ENCODE measurements at places on chromosomes 4 and X.
A peak's percentile ranks its signal among the peaks of the same experiment; 100 is the strongest.

GRCh38 chr4:93147524-93148212, 680.9 kb upstream of the ATOH1 start:
- no peak for DNase-seq

- DNase-seq, result no peak
Observed at GRCh38 chrX:132114607-132115006, 13.2 kb downstream of the FRMD7 start.

GRCh38 chr4:118772081-118772766, 63.7 kb downstream of the SEC24D start:
- DNase-seq, result peak; percentile 47

DNA sequence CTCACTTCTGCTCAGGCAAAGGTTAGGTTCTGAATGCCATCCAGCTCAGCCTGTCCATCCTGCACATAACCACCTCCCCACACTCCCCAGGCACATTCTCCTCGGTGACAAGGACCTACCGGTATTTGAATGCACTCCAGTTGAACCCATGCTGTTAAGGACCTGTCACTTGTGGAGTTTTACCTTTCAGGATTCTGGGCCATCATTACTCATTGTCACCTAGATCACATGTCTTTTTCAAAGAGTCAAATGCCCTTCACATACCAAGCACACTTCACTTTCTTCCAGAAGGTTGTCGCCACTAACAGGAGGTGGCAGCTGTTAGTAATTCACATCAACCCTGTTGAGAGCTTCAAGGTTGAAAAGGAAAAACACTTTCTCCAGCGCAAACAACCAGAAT, 218.3 kb downstream of the SOWAHB start:
- DNase-seq, result no peak

DNA sequence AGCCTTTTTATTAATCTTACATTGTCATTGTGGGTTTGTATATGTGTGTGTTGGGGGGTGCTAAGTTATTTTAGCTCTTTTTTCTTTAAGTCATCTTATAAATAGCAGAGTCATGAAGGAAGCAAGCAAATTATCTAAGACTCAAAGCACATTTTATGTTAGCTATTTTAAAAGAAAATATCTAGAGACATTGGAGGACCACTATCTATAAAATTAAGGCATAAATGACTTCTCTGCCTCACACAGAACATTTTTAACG, 3.7 kb upstream of the PPBP start:
- DNase-seq, result no peak

DNA sequence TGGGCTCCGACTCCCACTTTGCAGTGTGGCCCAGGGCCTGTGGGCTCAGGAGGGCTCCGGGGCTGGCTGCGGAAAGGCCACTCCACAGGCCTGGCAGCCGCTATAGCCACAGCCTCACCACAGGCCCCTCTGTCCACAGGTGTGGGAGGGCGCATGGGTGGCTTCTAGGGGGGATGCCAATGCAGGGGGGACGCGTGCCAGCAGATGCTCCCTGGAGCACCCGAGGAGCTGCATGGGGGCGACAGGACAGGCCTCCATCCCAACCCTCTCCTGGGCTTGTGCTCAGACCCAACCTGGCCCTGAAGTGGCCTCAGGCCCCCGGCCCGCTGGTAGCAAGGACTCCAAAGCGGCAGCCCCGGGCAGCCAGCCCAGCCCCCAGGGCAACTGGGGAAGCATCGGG, 8.0 kb downstream of the BGN start:
- no peak for DNase-seq

- no peak for DNase-seq
Observed at GRCh38 chrX:150007356-150007755, 69.1 kb upstream of the EOLA2 start.

DNA sequence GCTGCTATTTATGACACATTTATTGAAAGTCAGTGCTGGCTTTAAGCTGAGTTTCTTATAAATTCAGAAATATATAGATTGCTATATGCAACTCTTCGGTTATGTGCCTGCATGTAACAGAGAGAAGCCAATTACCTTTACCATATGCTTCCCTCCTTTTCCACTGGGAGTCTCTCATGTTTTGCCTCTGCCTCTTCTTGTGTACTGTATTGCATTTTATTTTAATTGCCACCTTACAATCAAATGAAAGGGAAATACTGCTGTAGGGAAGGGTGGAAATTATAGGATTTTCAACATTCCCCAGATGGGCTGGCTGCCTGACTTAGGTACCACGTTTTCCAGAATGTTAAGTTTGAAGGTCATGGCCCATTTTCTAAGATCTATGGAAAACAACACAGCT, 655.4 kb upstream of the SLIT2 start:
- no peak for DNase-seq

DNA sequence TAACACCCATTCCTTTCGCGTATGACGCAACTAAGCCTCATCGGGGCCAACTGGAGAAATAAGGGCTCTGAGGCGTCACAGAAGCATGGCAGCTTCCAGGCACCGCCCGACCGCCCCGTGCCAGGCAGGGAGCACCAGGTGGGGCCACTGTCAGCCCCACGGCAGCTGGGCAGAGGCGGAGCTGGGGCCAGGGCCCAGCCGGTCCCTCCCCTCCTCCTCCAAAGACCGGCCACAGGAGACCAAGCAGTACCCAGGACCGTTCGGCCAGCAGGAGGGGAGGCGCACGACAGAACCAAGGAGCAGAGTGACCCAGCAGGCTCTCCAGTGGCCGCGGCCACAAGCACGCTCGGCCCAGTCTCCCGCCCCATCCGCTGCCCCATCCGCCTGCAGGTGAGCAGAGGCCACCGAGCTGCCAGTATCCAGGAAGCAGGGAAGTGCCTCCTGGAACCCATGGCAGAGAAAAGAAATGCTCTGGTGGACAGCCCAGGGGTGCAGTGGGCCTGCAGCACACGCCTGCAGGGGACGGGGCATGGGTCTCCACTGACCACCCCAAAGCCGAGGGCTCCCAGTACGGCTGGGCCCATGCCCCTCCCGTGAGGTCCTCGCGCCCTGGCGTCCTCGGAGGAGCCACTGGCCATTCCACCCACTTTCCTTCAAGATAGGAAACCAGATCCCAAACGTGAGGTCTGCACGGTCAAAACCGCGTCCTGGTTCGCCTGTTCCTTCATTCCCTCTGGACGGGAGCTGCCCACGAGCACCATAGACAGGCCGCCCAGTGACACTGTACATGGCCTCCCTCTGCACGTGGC, 9.6 kb downstream of the CTBP1 start:
- no peak for DNase-seq

DNA sequence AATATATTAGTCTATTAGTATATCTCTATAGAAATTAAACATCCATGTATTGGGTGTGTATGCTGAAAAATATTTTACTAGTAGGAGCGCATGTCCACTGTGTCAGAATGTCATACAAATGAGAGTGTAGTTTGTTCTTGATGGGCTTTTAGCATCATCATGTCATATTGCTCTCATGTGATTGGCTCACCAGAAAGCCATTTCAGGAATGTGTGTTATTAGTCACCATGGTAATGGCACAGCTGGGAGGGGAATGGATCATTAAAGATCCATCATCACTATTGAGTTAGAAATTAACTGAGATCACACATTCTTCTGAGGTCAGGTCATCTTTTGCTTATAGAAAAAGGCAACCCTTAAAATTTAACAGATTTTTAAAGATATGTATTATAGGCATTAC, 77.3 kb downstream of the PHEX start:
- no peak for DNase-seq

DNA sequence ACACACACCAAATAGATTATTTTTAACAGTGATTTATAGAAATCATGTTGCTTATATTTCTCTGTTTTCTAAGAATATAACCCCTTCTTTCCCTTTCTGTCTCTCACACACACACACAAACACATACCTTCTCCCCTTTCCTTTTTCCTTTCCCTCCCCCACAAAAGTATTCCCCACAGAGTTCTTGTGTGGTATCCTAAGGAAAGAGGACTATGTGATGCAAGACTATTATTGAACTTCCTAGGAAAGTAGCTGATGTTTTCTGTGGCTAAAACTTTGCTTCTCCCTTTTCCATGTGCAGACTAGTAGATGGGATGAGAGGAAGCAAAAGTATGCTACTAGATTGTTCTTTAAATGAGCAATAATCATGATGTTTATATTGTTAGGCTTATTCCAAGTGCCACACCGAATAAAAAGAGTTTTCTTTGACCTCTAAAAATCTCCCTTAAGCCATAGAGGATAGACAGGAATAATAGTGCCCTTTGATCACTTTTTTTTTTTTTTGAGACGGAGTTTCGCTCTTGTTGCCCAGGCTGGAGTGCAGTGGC, 38.7 kb downstream of the CPEB2 start:
- no peak for DNase-seq

GRCh38 chr4:1373892-1374705, 27.1 kb downstream of the UVSSA start:
- no peak for DNase-seq

- no peak for DNase-seq
Observed at GRCh38 chr4:87066403-87067123, 131.8 kb downstream of the AFF1 start.

GRCh38 chr4:13102092-13102742, 381.9 kb downstream of the RAB28 start:
- DNase-seq, result no peak

DNA sequence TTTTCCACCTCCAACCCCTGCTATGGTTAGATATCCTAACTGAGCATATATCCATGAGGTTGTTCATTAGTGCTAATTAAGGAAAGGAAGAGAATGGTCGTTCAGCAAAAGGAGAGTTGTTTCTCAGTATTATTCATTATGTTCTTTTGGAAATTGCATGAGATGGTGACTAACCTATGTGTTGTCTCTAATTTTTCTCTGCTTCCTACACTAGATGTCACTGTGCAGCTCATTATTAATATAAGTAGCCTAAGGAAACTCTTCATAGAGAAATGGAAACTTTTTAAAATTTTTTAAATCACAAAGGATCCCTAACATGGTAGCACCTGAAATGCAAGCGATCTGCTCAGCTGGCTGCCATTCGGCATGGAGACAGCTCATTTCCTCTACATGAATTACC, 67.7 kb upstream of the FAM9A start:
- no peak for DNase-seq

DNA sequence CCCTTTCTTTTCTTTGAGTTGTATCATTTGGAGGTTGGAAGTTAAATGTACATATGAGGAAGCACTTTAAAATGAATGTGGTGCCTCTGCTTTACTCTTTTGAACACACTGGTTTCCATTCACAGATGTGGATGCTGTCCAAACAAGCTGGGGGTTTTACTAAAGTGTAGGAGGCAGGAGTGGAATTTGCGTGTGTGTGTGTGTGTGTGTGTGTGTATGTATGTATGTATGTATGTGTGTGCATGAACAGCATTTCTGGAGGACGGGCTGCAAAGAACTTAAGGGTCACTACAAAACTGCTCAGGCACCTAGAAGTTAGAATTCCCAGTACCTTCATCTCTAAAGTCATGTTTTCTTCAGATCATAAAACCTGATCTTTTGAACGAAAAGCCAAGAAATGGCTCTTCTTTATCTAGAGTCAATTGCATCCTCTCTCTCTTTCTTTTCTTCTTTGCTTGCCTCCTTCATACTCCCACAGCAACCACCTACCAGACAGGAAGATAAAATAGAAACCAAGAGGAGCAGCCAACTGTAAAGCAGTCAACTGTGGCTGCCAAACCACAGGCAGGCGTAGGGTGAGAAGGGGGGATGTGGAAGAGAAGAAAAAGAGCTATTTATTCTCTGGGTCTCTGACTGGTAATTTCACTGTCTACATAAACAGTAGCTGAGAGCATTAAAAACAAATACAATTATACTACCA, 177.0 kb upstream of the RASGEF1B start:
- peak; percentile 60 for DNase-seq

DNA sequence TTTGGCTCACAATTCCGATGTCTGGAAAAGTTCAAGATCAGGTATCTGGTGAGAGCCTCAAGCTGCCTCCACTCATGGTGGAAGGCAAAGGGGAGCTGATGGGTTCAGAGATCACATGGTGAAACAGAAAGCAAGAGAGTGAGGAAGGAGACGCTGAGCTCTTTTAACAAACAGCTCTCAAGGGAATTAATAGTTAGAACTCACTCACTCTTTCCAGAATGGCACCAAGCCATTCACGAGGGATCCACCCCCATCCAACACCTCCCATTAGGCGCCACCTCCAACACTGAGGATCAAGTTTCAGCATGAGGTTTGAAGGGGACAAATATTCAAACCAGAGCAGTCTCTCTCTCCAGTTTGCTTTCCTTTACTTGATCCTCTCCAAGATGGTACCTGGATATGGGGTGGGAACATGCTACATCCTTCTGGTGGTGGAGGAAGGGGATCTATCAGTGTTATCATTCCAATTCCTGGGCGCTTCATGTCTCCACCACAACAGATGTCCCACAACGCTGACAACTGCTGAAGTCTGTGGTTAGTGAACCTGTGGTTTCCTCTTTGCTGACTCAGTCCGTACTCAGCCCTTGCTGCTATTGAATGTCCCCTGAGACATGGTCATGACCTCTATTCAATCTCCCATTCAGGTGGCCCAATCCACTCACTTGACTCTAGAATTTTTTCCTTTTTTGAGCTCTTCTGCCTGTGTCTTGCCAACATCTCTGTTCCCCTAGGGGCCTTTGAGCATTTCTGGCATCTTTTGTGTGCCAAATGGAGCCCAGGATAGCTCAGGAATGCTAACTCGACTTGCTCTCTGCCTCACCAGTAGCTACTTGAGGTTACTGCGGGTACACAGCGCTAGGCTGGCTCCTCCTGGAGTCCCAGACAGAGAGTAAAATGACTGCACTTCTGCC, 395.2 kb downstream of the MID1IP1 start:
- DNase-seq, result peak; percentile 89

- peak; percentile 27 for DNase-seq
Observed at GRCh38 chr4:13992975-13993520, 365.5 kb upstream of the BOD1L1 start.

GRCh38 chr4:24557026-24558025, 27.0 kb downstream of the DHX15 start:
- no peak for DNase-seq

GRCh38 chr4:87608229-87608628, at the start of gene DSPP:
DSPP (plus strand) TSS chr4:87608529; CDS start chr4:87610909, 2,380 bp downstream.
- no peak for DNase-seq

GRCh38 chr4:2400841-2401609, 17.4 kb downstream of the ZFYVE28 start:
- no peak for DNase-seq

DNA sequence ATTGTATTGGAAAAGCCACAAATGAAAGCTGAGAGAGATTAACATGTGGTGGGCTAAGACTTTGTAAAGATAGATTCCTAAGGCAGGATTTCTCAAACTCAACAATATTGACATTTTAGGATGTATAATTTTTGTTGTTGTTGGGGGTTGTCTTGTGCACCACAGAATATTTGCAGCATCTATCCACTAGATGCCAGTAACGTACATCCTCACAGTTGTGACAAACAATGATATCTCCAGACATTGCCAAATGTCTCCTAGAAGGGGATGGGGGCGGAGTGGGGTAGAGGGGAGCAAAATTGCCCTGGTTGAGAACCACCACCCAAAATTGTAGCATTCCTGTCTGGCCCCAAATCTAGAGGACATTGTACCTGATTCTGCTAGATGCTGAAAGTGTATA, 14.7 kb upstream of the CBR4 start:
- DNase-seq, result peak; percentile 49
